Activated T-cell treated with anti-CD3 and anti-CD28 coated beads, Interleukin-2, amount 50 U/mL, for 72 hours (primary cell): ENCODE measurements at places on chromosomes 2 and 18.

DNA sequence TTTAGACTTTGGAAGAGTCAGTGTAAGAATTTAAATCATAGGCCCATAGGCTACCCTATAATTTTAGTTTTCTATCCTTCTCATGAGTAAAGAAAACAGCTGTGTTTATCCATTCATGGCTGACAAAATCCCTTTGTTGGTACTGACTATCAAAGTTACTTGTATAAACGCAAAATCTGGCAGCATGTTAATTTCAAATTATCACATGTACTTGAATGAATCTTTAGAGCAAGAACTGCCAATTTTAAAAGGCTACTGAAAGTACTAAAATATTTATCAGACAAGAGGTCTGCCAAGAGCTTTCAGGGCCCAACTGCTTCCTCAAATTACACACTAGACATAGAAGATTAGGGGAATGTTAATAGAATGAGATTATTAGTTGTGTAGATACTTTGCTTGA lies 66.6 kb downstream of the MYL12B start:
- DNase-seq: no peak

- DNase-seq: no peak
Observed at GRCh38 chr2:238469155-238469554, 42.4 kb downstream of the ASB1 start.

DNA sequence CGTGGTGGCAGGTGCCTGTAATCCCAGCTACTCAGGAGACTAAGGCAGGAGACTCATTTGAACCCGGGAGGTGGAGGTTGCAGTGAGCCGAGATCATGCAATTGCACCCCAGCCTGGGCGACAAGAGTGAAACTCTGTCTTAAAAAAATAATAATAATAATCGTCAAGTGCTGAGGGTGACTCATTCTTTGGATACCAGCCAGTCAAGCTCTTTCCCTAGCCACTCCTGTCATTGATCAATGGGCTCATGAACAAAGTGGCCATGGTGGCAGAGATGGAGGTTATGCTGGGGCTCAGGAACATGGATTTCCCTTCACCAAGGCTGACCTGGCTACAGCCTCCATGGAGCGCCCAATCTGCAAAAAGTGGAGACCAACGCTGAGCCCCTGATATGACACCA lies 94.5 kb upstream of the HAAO start:
- no peak for DNase-seq

DNA sequence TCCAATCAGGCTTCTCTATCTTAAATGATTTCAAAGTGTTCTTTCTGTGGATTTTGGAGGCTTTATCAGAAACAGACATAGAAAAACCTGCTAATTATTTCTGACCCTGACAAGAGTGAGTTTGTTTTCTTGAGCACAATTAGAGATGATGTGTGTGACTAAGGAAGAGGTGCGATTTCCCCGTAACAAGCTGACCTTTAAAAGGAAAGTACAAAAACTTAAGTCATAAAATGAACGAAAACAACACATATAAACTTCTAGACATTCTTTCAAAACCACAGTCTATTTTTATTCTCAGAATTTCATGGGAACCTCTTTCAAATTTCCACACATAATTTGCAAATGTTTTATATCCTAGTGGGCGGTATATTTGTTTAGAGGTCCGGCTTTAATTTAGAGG lies 604.8 kb downstream of the CPS1 start:
- DNase-seq: no peak

DNA sequence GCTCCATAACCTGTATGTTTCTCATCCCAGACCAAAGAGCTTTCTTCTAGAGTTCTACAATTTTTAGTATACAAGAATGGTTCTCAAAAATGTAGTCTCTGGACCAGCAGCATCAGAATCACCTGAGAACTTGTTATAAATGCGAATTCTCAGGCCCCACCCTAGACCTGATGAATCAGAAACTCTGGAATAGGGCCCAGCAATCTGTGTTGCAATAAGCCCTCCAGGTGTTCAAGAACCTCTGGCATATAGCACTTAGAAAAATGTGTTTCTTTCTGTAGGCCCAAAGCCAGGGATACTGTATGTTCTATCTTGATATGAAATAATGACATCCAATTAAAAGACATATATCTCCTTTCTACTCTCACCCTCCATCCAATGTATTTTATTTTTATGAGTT lies 10.4 kb downstream of the PAIP2B start:
- DNase-seq: no peak

- no peak for DNase-seq
Observed at GRCh38 chr2:111702804-111703196, 181.2 kb downstream of the ANAPC1 start.

DNA sequence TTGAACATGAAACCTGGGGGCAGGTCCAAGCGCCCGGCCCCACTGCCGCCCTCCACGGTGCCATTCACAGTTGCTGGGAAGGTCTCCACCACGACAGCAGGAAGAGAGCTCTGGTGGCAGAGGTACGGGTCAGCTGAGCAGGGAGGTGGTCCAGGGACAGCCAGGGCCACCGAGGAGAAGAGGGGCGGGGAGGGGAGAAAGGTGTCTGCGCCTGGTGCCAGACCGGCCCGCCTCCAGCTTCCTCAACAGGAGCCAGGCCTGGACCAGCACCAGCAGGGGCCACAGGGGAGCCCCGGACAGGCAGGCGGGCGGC lies 56.2 kb downstream of the BIN1 start:
- DNase-seq: no peak

DNA sequence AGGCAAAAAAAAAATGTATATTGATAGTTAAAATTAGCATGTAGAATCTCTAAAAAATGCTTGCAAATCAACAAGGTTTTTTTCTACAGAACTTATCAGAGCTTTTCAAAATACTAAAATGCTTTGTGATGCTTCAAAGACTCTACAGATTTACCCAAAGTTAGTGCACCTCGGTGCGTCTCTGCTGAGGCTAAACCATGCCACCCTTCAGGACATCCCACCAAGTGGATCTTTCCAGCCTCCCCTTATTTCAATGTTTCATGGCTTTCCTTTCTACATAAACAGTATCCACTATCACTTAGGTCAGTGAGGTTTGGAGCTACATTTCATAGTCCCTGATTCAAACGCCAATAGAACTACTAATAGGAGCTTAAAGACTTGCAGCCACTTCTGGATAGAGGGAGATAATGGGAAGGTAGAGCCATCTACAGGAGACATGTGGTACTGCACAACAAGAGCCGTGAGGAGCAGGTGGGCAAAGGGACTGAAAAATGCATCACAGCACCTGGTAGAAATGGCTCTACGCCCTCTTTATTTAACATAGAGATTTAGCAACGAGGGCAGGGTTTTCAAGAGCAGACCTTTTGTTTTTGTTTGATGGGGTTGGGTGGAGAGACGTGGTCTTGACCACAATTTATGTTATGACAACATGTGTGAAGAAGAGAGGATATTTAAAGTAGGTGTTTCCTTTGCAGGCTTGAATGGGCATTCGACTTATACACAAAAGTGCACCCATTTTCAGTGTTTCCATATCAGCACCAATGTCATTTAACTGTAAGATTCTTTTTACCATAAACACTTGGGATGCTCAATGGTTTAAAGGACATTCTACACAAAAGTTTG lies 56.1 kb upstream of the SLC35G4 start:
- peak; percentile 31 for DNase-seq
